ENCODE measurements at places on chromosomes 3 and 15.

- no peak for DNase-seq
Observed at GRCh38 chr15:94061041-94061440, 170.3 kb upstream of the MCTP2 start.

DNA sequence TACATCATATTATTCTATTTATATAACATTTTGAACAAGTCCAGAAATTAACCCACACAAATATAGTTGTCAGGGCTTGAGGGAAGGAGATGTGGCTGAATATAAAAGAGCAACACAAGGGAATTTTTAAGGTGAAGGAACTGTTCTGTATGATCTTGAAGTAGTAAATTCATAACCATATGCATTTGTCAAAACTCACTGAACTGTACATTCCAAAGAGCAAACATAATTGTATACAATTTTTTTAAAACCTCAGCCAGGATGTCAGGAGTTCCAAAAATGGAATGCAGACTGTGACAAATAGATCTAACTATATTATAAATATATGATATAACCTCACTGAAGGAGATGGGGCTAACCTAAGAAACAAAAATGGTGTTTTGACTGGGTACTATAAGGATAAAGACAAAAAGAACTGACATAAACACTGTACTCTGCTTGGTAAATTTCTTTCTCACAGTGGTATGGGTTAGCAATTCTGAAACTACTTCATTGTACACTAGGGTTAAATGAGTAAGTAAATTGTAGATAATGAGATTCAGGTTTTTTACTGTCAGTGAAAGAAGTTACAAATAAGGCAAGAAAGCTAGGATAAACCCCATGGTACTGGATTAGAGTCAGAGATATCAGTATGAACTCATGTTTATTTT lies 14.4 kb downstream of the GOLGB1 start:
- no peak for DNase-seq

DNA sequence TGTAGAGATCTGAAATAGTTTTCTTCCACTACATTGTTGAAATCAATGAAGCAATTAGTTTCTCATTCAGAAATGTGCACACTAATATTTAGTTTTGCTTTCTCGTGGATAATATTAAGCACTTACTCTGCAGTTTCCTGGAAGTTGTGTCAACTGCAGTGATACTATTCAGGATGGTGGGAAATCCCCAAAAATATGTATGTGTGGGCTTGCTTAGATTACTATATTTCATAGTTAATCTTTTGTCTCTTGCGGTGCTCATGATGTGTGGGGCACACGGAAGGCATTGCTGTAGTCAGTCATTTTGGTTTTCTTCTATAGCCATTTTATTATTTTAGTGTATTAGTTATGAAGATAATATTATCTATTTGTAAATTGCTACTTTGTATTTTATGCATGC lies 19.7 kb downstream of the RAB11A start:
- DNase-seq = no peak

DNA sequence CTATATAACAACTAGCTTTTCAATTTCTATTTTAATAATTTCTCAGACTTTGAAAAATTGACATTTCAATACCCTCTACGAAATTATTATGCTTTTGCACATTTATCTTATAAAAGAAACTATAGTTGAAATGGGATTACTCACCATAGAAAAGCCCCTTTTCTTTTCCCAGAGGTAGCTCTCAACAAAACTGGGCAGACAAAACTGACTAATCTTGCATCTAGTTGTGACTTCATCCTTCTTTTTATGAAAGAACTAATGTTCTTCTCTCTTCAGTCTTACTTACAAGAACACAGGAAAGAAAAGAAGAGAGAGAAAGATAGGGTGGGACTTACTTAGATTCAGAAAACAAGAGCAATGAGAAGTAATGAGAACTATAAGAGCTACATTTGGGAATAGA lies 61.0 kb downstream of the GPR160 start:
- no peak for DNase-seq

- no peak for DNase-seq
Observed at GRCh38 chr15:49235446-49236124, 65.5 kb downstream of the GALK2 start.

Data from stimulated activated CD8-positive, alpha-beta memory T cell treated with anti-CD3 and anti-CD28 coated beads, Interleukin-7, amount 100 ng/mL, for 24 hours (primary cell).